Cardiac fibroblast (primary cell): ENCODE measurements at places on chromosomes 12 and 14.

- DNase-seq, result peak; percentile 83
Measured at GRCh38 chr12:62684570-62685295, 218.1 kb downstream of the MON2 start.

GRCh38 chr12:121453629-121454028, 53.7 kb downstream of the RNF34 start:
- DNase-seq, result no peak

DNA sequence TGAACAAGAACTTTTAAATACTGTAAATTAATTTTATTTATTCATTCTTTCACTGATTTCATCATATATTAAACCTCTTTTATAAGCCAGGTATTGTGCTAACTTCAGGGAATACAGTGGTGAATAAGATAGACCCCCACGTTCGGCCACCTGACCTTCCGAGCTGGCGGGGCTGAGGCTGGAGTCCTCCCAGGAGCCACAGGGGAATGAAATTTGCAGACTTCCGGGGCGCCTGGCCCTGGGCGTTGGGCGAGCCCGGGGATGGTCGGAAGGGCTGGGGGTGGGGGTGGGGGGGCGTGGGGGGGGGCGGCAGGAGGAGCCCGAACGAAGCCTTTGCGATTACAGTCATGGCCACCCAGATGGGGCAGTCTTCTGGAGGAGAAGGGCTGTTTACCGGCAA, 383.4 kb downstream of the PAWR start:
- no peak for DNase-seq

DNA sequence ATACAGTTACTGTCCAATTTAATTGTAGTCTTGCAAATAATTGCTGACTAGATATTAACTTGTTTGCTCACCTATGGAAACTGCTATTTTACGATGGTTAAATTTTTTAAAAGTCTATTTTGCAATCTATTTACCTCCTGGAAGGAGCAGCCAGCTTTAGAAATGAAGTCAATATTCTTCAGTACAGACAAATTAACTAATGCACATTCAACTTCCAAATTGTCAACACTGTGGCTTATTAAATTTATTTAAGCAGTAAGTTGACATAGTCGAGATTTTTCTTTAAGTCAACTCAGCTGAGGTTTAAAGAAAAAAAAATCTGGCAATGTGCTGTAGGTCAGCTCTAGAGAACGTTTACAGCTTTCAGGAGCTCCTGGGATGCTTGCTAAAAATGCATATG, 221.2 kb downstream of the SSPN start:
- no peak for DNase-seq

DNA sequence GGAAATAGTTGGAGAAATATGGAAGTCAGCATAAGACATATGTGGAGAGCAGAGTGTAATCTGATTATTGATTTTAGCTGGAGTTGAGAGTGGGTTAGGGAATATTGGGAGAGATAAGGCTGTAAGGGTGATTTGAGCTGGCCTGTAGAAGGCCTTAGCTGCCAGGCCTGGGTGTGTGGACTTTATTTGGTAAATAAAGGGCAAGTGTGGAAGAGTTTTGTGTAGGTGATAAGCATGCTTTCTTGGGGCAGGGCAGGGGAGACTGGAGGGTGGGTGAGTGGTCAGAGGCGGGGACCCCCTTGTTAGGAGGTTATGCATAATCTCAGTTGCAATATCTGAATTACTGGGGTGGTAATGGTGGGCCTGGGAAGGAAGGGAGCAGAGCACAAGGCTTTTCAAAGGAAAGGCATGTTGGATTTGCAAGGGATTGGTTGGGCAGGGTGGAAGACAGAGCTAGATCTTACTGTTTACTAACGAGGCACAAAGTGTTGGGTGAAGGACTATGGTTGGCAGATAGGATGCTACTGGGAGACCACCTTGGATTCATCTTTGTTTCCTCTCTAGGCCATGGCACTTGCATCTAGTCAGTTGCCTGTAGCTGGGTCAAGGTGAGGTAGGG, 5.5 kb downstream of the KHNYN start:
- DNase-seq, result no peak

DNA sequence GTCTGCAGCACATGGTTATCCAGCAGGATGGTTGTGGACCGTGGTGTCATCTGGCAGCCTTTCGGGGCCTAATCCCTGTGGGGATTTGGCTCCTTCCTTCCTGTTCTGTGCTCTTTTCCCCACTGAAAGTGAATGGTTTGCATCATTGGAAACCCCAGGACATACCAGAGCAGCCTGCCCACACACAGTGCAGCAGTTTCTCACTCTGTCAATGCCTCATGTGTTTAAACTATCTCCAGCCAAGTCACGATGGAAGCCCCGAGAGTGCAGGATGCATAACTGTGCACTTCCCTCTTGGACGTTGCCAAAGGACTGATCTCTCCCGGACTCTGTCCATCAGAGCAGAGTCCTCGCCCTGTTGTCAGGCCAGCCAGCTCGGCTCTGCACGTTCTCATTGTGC, 29.0 kb upstream of the AMN start:
- DNase-seq, result peak; percentile 96

DNA sequence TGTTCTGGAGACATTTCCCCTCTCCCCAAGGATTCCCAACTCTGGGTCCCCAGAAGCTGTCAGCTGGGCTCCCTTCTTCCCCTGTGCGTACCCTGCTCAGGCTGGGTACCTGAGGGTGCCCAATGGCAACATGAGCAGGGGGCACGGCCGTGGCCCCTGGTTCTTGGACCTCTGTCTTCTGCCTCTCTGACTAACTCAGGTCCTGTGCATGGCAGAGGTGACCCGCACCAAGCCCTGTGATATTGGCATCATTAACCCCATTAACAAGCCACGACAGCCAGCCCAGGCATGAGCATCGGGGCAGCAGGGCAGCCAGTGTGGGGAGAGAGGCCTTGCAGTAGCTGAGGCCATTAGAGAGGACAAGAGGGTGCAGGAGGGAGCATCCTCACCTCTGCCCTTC, 28.4 kb downstream of the RTL1 start:
- DNase-seq, result no peak

- DNase-seq, result no peak
Measured at GRCh38 chr12:23472329-23472971, 477.0 kb downstream of the SOX5 start.

DNA sequence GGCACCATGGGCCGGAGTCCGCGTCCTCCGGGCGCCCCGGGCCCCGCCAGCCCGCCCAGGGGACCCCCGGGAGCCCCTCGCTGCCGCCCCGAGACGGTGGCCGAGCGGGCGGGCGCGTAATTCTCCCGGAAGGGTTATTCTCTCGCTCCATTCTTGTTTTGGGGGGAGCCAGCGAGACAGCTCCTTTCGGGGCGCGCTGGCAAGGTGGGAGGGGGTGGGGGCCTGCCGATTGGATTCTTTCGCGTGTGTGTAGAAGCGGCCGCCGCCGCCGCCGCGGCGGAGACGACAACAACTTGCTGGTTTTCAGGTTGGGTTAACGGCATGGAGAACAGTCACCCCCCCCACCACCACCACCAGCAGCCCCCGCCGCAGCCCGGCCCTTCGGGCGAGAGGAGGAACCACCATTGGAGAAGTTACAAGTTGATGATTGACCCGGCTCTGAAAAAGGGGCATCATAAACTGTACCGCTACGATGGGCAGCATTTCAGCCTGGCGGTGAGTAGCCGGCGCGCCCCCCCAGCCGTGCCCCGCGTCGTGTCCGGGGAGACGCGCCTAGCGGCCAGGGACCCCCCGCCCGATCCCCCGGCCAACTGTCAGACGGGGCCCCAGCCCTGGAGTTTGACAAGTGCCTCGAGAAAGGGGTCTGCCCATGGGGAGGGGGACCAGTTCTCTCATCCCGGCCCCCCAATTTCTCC, 755 bp downstream of the SETD1B start:
- DNase-seq, result peak; percentile 24

DNA sequence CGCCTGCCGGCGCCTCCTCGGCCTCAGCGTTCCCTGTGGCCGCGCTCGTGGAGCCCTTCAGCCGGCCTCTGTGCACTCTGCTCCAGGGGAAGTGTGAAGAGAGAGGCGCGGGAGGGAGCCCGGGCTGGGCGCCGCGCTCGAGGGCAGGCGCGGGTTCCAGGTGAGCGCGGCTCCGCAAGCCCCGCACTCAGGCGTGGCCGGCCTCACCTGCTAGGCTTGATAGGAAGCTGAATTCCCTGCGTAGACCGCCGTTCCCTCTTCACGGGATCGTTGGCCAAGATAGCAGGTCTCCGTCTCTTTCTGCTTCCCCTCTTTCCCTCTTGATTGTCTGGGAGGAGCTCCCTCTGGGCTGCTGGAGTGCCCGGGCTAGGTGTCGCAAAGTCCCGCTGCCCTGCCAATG, 89.7 kb downstream of the ASCL4 start:
- no peak for DNase-seq

DNA sequence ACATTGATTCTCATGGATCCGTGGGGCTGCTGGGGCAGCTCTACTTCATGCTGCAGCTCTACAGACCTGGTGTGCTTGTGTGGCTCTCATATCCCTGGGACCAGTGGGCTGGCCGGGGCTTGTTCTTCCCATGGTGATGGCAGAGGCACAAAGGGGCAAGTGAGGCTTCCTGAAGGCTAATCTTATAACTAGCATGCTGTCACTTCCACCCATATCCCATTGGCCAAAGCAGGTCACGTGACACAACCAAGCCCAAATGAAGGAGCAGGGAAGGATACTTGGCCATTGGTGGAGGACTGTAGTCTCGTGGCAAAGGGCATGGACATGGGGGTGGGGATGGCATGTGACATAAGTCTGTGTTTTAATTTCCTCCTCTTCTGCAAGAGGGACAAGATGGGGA, 9.9 kb downstream of the PLBD2 start:
- DNase-seq, result no peak

DNA sequence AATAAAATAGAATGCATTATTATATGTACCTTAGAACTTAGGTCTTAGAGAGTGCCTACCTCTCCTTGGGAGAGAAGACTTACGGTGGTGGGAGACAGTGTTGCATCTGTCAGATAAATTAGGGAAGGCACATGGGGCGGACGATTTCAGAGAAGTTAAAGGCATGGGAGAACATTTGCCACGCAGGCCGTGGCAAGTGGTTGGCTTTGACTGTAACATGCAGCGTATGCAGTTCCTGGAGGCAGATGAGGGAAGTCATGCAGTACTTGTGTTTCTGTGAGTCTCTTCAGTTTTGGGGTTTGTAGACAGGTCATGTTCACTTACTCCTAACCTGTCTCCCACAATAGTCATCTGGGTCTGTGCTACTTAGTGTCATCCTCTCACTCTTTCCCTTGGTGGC, 43.6 kb downstream of the ETV6 start:
- no peak for DNase-seq

- DNase-seq, result no peak
Measured at GRCh38 chr12:54033980-54034784, 1.3 kb downstream of the HOXC5 start.

GRCh38 chr12:31369712-31370521, 44.0 kb upstream of the SINHCAF start:
- DNase-seq, result peak; percentile 63

DNA sequence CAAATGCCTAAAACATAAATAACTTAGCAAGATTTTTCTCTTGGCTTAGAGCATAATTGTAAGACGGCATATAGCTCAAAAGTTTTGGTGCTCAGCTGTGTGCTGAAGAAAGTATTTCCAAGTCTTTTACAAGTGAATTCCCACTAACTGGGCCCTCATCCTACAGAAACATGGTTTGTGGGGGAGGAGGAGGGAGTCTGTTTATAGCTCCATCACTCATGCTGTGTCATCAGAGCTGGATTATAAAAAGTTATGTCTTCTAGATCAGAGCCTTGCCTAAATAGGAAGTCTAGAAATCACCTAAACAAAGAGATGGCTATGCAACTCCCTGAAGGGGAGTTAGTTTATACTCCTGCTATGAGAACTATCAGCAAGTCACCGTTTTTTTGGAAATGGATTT, 65.9 kb upstream of the OTOGL start:
- DNase-seq, result peak; percentile 48

DNA sequence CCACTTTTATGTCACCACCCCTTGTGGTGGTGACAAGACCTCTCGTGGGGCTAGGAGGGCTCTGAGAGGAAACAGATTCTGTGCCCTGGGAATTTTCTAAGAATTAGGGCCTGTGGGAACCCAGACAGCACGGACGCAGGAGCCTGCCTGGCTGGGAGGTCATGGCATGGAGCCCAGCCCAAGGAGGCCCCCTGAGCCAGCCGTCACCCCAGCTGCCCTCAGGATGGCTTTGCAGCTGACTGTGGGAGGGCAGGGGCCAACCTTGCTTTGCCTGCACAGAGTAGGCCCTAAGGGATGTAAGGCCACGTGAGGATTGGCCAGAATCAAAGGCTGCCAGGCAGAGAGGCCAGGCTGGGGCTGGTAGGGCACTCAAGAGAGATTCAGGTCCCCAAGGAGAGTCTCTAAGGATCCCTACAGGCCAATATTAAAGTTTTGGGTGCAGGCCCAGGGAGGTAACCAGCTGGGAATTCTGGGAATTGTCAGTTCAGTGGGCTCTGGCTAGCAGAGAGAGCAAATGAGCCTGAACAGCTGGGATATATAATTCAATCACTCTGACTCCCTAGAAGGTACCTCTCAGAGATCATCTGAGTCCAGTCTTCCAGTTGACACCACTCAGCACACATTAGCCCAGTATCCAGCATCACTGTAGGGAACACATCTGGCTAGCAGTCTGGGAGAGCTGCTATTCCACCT, 6.4 kb downstream of the LTBP2 start:
- DNase-seq, result no peak

- no peak for DNase-seq
Measured at GRCh38 chr12:131555197-131555846, 155.6 kb upstream of the SFSWAP start.

GRCh38 chr12:57149245-57149900, 2.0 kb upstream of the LRP1-AS start:
- peak; percentile 95 for DNase-seq

GRCh38 chr14:91387951-91388381, 29.7 kb downstream of the CCDC88C start:
- no peak for DNase-seq

GRCh38 chr12:50999093-50999492, 27.1 kb downstream of the SLC11A2 start:
- DNase-seq, result no peak
